ENCODE measurements at places on chromosomes 7 and 10.

DNA sequence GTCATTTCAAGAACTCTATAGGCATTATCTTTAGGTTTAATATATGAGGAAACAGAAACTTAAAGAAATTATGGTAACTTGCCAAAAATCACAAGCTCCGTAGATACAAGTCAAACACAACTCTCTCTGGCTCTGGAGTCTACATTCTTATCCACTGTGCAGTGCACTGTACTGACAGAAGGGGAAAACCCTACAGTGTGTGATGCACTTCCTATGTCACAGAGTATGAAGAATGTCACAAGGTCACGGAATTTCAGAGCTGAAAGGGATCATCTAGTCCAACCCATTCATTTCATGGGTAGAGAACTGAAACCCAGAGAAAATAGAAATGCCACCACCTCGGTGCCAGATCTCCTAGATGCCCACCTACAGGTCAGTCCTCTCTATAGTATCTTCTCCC lies 86.1 kb downstream of the LRRTM3 start:
- peak; percentile 29 for DNase-seq

DNA sequence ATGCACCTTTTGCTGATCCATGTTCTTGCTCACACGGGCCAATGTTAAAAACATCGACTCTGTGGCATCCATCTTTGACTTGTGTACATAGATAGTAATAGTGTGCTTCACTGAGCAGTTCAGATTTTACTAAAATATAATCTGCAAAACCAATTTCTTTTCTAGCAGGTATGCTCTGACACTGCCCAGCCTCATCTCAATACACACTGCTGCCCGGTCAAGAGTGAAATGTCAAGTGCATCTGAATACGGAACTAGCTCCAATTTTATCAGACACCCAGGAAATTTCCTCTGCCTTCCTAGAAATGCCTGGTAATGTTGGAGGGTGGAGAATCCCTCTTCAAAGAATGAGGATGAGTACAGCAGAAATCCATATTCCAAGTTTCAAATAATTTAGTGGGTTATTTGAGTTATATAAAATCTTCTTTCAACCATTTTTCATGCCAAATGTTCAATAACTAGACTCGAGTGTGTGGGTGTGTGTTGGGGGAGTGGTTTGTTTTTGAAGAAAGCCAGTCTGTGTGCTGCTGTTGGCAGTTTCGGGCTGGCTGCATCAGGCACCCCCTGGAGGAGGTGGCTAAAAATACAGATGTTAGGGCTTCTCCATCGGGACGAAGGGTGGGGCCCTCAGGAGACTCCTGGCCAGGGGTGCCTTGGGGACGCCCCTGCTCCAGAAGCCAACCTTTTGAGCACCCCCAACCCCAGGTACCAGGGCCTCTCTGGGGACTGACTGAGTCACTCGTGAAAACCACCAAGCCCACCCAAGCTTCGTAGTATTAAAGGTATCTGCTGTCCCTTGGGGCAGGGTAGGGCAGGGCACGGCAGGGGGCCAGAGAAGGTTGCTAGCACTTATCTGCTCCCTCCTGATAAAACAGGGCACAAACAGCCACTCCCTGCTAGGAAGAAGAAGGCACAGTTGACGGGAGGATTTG lies 15.4 kb downstream of the CTBP2 start:
- DNase-seq, result peak; percentile 70

- DNase-seq, result no peak
Measured at GRCh38 chr10:114350751-114351150, 53.6 kb downstream of the AFAP1L2 start.

DNA sequence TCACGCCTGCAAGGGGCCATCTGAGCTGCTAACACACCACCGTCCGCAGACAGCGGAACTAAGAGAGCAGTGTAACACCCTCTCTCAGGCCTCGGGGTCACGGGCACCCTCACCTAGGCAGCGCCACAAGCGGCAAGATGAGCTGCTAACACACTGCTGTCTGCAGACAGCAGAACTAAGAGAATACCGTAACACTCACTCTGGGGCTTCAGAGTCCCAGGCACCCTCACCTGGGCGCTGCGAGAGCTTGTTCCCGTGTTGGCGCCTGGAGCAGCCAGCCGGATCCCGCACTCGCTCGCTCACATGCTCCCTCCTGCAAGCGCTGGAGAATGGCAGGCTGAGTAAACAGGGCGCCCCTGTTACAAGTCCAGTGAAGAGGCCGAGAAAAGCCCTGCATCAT lies 160.2 kb downstream of the SRPK2 start:
- no peak for DNase-seq
